ENCODE measurements at places on chromosomes 6 and 20.

GRCh38 chr6:156254240-156254639, 522.9 kb upstream of the ARID1B start:
- no peak for DNase-seq

GRCh38 chr6:143139239-143139784, 78.6 kb downstream of the AIG1 start:
- peak; percentile 35 for DNase-seq

- no peak for DNase-seq
Observed at GRCh38 chr6:14476793-14477531, 359.4 kb downstream of the CD83 start.

DNA sequence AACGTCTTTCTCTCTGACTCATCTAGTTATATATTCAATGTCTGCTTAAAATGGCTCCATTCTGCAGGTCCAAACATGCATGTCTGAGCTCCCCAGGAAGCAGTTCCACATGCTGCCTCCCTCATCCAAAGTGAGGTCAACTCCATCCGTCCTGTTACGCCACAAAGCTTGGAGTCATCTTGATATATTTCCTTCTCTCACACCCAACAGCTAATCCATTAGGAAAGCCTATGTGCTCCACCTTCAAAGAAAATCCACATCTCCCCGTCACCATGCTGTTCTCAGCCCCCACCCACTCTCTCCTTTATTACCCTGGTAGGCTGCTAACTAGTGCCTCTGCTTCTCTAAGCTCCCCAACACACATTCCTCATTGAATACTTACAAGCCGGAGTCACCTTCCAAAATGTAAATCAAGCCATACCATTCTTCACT, 130.2 kb upstream of the SYNDIG1 start:
- DNase-seq: no peak

DNA sequence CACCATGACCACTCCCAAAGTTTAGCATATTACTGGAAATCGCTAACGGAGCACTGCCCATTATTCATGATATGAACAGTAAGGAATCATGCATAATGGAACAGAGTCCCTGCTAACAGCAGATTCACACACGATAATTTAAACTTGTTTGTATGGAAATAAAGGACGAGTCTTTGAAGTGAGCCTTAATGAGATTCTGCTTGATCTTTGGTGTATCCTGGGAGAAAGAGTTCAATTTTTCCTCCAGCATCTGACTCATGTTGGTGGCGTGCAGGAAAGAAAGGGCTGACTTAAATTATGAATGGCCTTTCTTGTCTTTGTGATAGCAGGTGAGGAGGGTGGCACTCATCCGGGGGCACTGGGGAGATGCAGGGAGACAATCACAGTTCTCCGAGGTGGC, 194.6 kb downstream of the ZNF217 start:
- no peak for DNase-seq

DNA sequence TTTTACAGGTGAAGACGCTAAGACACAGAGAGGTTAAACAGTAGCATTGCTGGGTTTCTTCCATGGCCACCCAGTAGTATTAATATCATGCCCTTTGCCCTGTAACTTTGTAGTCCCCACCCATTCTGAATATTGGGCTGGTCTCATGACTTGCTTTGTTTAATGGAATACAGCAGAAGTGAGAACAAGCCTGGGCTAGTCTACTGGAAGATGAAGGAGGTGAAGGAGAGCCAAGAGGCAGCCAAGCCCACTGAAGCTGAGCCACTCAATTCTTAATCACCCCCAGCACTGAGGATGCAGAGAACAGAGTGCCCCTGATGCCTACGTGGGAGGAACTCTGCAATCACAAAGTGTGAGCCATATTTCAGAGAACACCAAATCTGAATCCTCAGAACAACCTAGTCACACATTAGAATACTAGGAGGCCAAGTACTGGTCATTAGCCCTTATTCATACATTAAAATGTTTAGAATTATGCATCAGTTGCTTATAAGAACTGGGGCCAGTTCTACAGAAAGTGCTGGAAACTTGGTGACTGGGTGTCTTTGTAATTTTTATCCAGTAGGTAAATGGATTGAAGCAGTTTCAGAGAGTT, 270.1 kb upstream of the PRND start:
- no peak for DNase-seq

- DNase-seq: no peak
Observed at GRCh38 chr20:59667131-59667530, 62.8 kb downstream of the PHACTR3 start.

- no peak for DNase-seq
Observed at GRCh38 chr6:136887953-136888352, 34.1 kb upstream of the SLC35D3 start.

DNA sequence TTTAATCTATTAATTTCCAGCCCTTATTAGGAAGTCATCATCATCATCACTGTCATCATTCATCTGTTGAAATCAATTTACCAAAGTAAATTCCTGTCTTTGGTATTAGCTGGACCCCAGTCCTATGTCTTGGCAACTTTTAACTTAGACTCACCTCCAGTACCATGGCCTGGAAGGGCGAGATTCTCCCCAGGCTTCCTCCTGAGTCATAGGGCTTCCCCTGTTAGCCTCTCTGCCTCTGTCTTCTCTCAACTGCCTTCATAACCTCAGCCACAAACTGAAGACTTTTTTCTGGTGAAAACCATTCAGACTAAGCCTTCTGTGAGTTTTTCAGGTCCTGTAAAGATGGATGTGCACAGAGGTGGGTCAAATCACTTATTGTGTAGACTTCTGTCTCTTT, 95.0 kb downstream of the NKAIN2 start:
- no peak for DNase-seq

- DNase-seq: no peak
Observed at GRCh38 chr20:2871111-2871465, 2.2 kb upstream of the PTPRA start.

GRCh38 chr20:36179170-36179945, 24.8 kb downstream of the EPB41L1 start:
- DNase-seq: no peak

DNA sequence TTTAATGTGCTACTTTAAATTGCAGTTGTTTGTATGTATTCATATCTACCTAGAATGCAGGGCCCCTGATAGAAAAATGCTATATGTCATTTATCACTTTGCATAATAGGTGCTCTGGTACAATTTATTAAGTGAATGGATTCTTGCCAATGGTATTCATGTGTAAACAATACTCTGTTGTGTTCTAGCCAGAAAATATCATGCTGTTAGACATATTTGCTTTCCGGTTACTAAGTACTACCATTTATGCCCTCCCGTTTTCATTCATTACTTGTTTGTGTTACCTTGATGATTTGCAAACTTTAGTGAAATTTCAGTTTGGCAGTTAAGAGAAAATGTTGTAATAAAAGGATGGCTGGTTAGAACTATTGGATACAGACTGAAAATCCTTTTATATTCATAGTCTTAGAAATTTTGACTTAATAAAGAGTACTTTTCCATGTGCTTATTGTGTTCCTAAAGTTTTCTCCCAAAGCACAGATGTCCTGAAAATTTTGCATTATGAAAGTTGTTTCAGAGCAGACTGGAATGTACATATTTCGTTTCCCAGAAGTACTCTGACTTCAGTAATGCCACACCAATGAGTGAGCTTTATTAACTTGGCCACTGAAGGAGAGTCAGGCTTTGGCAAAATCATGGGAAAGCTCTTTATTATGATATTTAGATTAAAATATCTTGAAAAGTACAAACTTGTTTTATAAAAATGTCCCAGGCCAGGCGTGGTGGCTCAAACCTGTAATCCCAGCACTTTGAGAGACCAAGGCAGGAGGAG, 31.5 kb downstream of the RPF2 start:
- DNase-seq: no peak

DNA sequence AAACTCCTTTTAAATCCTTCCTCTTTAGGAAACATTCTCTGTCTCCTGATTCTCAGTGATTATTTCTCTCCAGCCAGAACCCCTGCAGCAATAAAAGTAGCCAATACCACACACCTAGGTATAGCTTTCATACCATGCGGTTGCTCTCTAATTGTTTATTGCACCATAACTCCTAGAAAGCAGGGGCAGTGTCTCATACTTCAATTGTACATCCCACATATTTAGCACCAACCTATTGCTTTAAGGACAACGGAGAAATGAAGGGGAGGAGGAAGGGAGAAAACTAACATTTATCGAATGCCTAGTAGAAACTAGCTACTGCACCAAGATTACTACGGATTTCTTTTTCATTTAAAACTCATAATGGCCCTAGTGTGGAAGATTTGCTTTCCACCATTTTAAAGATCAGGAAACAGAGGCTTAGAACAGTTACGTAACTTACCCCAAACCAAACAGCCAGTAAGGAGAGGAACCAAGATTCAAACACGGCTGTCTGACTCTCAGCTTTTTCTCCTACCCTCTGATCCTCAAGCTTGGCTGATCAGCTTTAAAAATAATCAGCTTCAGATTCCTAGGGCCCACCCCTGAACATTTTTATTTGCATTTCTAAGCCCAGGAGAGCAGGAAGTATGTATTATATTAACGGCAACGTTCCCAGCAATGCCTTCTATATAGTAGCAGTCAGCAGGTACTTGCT, 43.4 kb upstream of the ATXN1 start:
- DNase-seq: no peak

DNA sequence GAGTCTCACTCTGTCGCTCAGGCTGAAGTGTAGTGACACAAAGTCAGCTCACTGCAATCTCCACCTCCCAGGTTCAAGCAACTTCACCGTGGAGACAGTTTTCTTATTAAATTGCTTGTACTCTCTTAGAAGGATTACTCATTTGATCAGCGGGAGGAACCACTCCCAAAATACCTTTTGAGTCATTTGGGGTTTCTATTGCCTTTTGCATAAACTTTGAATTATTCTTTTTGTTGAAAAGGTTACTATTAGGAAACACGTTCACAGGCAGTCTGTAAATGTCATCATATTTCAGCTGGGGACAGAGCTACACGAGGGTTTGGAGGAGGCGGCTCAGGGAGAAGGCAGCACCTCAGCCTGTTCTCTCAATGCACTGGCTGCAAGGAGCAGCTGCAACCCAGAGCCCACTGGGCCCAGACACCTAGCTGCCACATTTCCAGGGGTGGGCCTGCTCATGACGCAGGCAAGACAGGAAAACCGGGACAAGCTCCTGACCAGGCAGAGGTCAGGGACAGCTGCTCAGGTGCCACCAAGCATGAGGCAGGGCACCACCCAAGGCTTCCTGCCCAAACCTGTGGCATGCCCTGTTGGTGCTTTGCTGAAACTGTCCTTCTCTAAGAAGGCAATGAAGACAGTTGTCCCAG, 205.9 kb downstream of the BMP7 start:
- no peak for DNase-seq

DNA sequence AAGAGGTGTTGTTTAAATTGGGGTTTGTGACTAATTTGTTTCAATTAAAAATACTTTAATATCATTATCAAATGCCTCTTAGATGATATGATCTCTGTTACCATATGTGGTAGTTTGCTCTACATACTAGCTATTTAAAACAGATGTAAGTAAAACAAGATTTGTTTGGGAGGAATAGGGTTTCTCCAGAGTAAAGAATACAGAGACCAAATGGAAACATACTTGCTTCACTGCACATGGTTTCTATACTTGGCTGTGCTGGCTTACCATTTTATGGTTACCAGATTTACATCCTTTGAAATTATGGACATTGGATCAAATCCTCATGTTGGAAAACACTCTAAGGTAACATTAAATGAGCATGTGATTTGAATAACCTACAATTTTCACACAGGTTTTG, 588.3 kb downstream of the CD109 start:
- no peak for DNase-seq

DNA sequence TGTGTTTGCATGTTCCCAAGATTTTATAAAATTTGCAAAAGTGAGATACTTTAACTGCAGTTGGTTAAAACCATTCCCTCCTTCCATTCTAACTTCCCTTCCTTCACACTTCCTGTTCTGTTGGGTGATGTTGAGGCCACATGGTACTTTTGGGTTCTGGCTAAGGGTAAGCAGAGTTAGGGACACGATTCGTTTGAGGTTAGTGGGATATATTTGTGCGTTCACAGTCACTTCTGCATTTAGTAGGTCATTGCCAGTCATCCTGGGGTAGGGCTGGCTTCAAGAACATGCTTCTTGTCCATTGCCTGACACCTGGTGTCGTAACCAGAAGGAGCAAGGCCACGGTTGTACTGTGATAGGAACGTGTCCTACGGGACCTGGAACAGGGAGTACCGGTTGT, 340.1 kb downstream of the ZFAND3 start:
- no peak for DNase-seq

GRCh38 chr6:99338188-99338587, 11.3 kb downstream of the FAXC start:
- DNase-seq: no peak

GRCh38 chr6:108799354-108799717, 48.9 kb upstream of the ARMC2 start:
- DNase-seq: no peak

- DNase-seq: no peak
Observed at GRCh38 chr6:45727228-45727627, 288.4 kb downstream of the CLIC5 start.

- DNase-seq: peak; percentile 55
Observed at GRCh38 chr6:32192608-32193039, at the start of gene GPSM3. Gene GPSM3, minus strand, starts transcription at chr6:32192643. Its CDS starts 130 bp downstream, at chr6:32192513.

DNA sequence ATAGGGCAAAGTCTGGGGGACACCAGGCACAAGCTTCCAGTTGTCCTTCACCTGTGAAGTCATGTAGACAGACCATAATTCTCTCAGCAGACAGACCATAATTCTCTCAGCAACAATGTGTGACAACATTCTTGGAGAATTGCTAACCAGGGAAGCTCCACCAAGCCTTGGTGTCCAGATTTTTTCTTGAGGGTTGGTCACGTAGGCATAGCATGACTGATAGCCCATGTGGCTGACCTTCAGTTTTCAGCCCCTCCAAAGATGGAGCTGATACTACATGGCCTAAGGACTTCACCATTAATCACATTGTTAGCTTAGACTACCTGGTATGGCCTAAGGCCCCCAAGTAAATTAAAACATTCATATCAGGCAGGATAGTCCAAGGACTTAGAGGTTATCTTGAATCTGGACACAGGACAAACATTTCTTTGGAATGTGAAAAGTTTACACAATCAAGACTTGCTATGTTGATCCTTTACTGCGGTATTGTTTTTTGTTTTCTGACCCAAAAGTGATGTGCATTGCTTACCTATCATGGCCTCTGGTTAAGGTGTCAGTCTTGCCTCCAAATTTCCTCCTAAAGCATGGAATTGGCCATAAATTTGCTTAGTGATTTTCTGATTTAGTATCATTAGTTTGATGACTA, 76.9 kb downstream of the CEP57L1 start:
- no peak for DNase-seq

DNA sequence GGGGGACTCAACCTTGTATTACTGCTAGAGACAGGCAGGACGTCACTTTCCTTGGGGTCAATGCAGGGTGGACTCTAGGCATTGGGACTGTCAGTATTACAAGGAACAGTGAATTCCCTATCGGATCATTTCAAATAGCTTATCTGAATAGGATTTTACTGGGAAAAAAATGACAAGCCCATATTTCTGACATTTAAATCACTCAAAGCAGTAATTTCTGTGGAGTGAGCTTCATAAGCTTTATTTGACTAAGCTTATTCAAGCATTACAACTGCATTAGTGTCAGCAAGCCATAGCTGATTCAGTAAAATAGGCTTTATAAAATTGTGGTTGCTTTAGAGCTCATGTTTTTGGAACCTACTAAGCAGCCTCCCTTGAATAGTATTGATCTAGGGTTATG, 44.3 kb downstream of the TRDN start:
- DNase-seq: no peak
